ENCODE measurements at places on chromosomes 2 and 18.

DNA sequence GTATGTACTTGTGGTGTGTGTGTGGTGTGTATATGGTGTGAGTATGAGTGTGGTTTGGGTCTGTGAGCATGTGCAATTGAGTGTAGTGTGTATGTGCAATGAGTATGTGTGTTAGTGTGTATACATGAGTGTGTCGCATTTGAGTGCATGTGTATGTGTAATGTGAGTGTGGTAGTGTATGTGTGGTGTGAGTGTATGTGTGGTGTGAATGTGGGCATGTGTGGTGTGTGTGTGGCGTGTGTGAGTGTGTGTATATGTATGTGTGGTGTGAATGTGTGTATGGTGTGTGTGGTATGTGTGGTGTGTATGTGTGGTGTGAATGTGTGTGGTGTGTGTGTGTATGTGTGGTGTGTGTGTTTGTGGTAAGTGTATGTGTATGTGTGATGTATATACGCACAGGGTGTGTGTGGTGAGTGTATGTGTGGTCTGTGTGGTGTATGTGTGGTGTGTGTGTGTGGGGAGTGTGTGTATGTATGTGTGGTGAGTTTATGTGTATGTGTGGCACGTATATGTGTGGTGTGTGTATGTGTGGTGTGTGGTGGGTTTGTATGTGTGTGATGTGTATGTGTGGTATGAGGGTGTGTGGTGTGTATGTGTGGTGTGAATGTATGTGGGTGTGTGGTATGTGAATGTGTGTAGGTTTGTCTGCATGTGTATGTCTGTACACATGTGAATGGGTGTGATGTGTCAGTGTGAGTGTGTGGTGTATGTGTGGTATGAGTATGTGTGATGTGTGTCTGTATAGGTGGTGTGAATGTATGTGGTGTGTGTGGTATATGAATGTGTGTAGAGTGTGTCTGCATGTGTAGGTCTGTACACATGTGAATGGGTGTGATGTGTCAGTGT lies 123.4 kb downstream of the DOCK10 start:
- no peak for DNase-seq

DNA sequence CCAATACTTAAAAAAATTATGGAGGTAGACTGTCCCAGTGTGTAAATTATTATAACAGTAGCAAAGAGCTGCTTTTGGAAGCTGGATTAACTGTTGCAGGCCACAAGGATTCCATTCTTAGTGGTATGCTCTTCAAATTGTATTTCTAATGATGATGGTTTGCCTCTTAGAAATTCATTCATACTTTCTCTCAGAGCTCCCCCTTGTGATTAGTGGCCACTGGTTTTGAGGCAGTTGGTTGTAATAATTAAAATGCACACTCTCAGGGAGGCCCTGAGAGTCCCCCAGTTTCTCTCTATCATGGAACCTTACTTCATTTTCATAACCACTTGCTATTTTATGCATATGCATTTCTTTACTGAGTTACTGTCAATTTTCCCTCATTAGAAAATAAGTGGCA lies 122.5 kb downstream of the PLA2R1 start:
- DNase-seq, result peak; percentile 16

DNA sequence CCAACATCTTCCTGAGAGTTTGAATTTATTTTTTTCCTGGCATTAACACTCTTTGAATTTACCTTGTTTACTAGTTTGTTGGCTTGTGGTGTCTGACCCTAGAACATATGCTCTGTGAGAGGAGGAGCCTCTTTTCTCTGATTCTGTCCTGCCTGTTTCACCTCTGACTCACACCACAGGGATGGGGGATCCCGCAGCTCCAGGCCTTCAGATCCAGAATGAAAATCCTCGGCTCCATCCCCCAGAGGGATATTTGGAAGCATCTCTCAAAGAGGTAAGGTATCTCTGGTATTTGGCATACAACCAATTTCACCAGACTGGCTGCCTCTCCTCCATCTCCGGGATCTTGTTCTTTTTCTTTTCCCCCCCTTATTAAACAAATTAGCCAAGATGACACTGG lies 104.7 kb downstream of the GPR39 start:
- no peak for DNase-seq

DNA sequence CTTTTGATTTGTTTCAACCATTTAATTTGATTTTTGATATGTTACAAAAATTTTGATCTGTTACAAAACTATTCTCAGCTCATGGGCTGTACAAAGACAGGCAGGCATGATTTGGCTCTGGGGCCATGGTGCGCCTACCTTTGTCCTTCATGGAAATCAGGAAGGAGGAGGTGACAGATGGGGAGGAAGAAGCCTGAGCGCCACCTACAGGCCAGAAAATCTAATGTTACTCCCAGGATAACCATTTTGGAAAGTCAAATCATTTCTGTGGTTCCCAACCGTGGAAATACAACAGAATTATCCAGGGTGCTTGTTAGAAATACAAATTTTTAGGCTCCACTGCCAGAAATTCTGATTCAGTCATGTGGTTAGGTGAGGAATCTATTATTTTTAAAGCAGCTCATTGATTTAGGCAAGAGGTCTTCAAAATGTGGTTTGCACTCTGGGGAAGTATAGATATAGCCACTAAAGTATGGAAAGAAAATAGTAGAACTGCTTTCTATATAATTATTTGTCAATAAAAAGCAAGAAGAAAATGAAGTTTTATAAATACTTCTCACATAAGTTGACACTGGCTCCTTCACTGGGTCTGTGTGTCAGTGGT lies 93.9 kb downstream of the EVA1A start:
- DNase-seq, result no peak

GRCh38 chr2:180208841-180209240 lies 201.7 kb upstream of the CWC22 start:
- DNase-seq, result no peak

DNA sequence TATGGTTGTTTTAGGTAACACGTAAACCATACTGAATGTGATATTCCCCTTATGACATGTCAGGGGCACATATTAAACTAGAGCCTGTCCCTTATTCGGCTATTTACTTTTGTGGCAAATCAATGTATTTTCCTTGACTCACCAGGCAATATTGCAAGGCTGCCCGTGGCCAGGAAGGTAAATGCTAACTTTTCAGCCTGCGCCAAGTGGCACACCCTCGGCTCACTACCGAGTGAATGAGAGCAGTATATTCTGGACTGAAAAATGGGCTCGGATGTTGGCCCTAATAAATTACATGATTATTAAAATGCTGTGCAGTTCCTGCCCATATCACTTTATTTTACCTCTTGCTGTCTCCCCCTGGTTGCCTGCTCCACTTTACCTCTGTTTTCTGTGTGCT lies 46.7 kb downstream of the POU3F3 start:
- no peak for DNase-seq
